ENCODE measurements at places on chromosomes 2 and 18. TPM values are rescaled to one million over a fixed set of nuclear protein-coding genes. Genes with fewer than 3 reads are reported as not detected.

TPRKB gene
- 18.2 TPM for total RNA-seq

ABCB11 gene
- not detected for total RNA-seq

DNA sequence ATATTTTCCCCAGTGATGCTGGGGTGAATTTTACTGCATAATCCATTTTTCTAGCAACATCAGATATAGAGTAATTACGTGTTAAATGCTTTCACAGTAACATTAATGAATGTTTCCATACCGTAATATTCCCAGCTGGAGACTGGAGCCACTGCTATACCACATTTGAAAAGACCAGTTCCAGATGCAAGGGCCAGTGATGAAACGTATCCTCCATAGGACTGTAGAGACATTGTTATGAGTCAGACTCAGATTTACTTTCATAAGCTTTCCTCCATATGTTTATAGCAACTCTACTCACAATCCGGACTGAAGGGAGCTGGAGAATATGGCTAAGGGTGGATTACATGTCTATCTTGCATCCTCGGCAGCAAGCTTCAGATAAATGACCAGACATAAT, 22.7 kb upstream of the GCG start:
- DNase-seq: no peak

- DNase-seq: no peak
These were observed at the start of gene SH3BP4 for GRCh38 chr2:234951664-234952269. Gene SH3BP4 (plus strand): TSS chr2:234952017. CDS start chr2:235035003, 82,986 bp downstream.
